ENCODE measurements at places on chromosomes 6 and 20.

- H3K27me3 ChIP-seq: peaks cover 13% of the 10 kb centered on the region
- no peaks in the 10 kb centered on the region for H3K4me1 ChIP-seq
- H3K4me3 ChIP-seq: no peak overlapping the region
- no peak overlapping the region for H3K27ac ChIP-seq
- DNase-seq: no peak
- H3K36me3 ChIP-seq: no peaks in the 10 kb centered on the region
Measured at GRCh38 chr20:44056010-44056698, 130.8 kb downstream of the JPH2 start.

DNA sequence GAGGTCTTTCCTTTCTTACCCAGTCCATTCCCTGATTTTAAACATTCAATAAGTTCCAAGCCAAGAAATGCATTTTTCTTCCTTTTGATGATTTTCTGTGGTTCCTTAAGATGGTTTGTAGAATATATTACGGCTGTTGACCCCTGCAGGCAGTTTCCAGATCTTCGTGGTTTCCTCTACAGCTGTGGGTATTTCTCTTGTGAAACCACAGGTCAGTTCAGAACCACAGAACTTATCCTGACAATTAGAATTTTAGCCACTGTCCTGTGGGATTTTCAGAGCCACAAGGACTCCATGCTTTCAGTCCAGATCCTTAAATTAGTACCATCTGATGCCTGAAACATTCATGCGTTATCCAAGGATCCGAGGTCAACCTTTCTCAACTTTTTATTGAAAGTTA is 29.7 kb upstream of the EXOC2 start:
- no peak overlapping the region for H3K27ac ChIP-seq
- no peaks in the 10 kb centered on the region for H3K4me1 ChIP-seq
- H3K36me3 ChIP-seq: no peaks in the 10 kb centered on the region
- no peak for DNase-seq

- no peaks in the 10 kb centered on the region for H3K36me3 ChIP-seq
- H3K27ac ChIP-seq: no peak overlapping the region
- peaks cover 44% of the 10 kb centered on the region for H3K27me3 ChIP-seq
- peaks cover 4% of the 10 kb centered on the region for H3K4me1 ChIP-seq
- no peak for DNase-seq
Measured at GRCh38 chr6:44166591-44167184, 8.1 kb downstream of the CAPN11 start.

GRCh38 chr20:62449951-62450691 is 22.8 kb upstream of the RBBP8NL start:
- no peak overlapping the region for H3K4me3 ChIP-seq
- no peaks in the 10 kb centered on the region for H3K36me3 ChIP-seq
- peaks cover 39% of the 10 kb centered on the region for H3K27me3 ChIP-seq
- H3K27ac ChIP-seq: no peak overlapping the region

GRCh38 chr20:40955326-40955725 is 73.3 kb upstream of the TOP1 start:
- H3K27ac ChIP-seq: no peak overlapping the region
- H3K36me3 ChIP-seq: no peaks in the 10 kb centered on the region
- H3K4me1 ChIP-seq: no peaks in the 10 kb centered on the region
- no peak for DNase-seq
- H3K27me3 ChIP-seq: peaks cover 13% of the 10 kb centered on the region
- H3K4me3 ChIP-seq: no peak overlapping the region

- no peak overlapping the region for H3K4me3 ChIP-seq
- no peaks in the 10 kb centered on the region for H3K27me3 ChIP-seq
- H3K36me3 ChIP-seq: peaks cover 7% of the 10 kb centered on the region
- H3K27ac ChIP-seq: no peak overlapping the region
- DNase-seq: no peak
Measured at GRCh38 chr6:156017838-156018237, 562.2 kb upstream of the NOX3 start.

DNA sequence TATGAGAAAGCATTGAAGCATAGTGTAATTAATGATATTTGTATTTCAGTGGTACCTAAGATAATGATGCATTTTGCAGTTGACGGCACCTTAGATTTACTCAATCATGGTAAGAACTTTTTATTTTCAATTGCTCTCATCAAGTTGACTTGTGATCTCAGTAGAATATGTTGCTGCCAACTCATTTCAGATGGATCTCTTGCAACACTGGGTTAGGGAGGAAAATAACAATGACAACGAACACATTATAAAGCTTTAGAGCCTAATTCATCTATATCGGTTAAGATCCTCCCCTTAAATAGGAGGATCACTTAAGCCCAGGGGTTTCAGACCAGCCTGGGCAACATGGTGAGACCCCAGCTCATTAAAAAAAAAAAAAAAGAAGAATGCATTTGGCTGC is 18.0 kb upstream of the TBC1D22B start:
- no peaks in the 10 kb centered on the region for H3K4me1 ChIP-seq
- no peaks in the 10 kb centered on the region for H3K36me3 ChIP-seq
- no peaks in the 10 kb centered on the region for H3K27me3 ChIP-seq
- no peak for DNase-seq
- no peak overlapping the region for H3K27ac ChIP-seq

GRCh38 chr6:143374014-143374413 is 76.5 kb downstream of the ADAT2 start:
- DNase-seq: no peak
- H3K27me3 ChIP-seq: peaks cover 19% of the 10 kb centered on the region
- H3K27ac ChIP-seq: no peak overlapping the region
- no peaks in the 10 kb centered on the region for H3K4me1 ChIP-seq
- no peak overlapping the region for H3K4me3 ChIP-seq
- H3K36me3 ChIP-seq: no peaks in the 10 kb centered on the region

DNA sequence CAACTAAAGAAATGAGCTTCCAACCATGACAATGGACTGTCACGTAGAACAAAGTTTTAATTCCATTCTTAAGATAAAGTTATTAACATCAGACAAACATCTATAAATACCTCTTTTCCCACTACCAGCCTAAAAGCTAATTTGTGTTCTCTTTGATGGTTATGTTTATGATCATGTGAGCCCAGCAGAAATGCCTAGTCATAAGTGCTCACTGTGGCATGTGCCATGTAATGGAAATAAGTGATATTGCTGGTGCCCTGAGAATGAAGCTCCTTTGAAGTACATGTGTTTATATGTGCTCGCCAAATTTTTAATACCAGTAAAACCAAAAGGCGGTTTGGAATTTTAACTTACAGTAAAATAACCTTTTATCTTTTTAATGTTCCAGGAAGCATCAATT is 205.8 kb downstream of the ISM1 start:
- no peak overlapping the region for H3K27ac ChIP-seq
- H3K36me3 ChIP-seq: peaks cover 25% of the 10 kb centered on the region
- DNase-seq: no peak
- H3K27me3 ChIP-seq: no peaks in the 10 kb centered on the region

GRCh38 chr6:148221196-148221979 is 121.2 kb upstream of the SASH1 start:
- no peak overlapping the region for H3K4me3 ChIP-seq
- H3K27me3 ChIP-seq: peaks cover 36% of the 10 kb centered on the region
- DNase-seq: no peak
- H3K27ac ChIP-seq: no peak overlapping the region
- no peaks in the 10 kb centered on the region for H3K4me1 ChIP-seq

- no peaks in the 10 kb centered on the region for H3K4me1 ChIP-seq
- H3K27me3 ChIP-seq: peaks cover 30% of the 10 kb centered on the region
- no peak for DNase-seq
- H3K4me3 ChIP-seq: no peak overlapping the region
- no peak overlapping the region for H3K27ac ChIP-seq
Measured at GRCh38 chr20:17925141-17925939, 43.3 kb downstream of the SNX5 start.

- H3K4me1 ChIP-seq: peaks cover 12% of the 10 kb centered on the region
- peak overlapping the region; percentile 1 for H3K27ac ChIP-seq
- H3K36me3 ChIP-seq: peaks cover 12% of the 10 kb centered on the region
- no peaks in the 10 kb centered on the region for H3K27me3 ChIP-seq
- DNase-seq: no peak
Measured at GRCh38 chr6:131213501-131213990, 78.3 kb downstream of the AKAP7 start.

DNA sequence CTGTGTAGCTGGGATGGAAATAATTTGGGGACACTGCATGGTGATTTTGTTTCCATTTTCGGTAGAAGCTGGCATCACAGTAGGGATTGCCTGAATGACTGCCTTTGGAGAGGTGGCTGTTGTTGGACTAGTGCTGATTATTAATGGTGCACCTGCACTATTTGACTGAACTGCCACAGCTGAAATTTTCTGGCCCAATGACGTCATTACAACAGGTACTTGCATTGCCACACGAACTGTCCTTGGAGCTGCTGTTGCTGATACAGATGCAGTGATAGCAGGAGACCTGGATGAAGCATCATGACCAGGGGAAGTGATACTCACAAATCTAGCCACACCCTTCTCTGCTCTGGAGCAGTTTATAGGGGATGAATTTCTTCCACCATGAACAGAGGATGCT is 95.6 kb upstream of the FOXC1 start:
- H3K4me1 ChIP-seq: no peaks in the 10 kb centered on the region
- H3K27me3 ChIP-seq: peaks cover 17% of the 10 kb centered on the region
- peaks cover 4% of the 10 kb centered on the region for H3K36me3 ChIP-seq
- H3K27ac ChIP-seq: no peak overlapping the region

GRCh38 chr6:12233693-12234571 is 56.2 kb upstream of the EDN1 start:
- no peak overlapping the region for H3K27ac ChIP-seq
- no peaks in the 10 kb centered on the region for H3K4me1 ChIP-seq
- DNase-seq: peak; percentile 30
- H3K4me3 ChIP-seq: no peak overlapping the region
- H3K36me3 ChIP-seq: no peaks in the 10 kb centered on the region
- H3K27me3 ChIP-seq: no peaks in the 10 kb centered on the region

DNA sequence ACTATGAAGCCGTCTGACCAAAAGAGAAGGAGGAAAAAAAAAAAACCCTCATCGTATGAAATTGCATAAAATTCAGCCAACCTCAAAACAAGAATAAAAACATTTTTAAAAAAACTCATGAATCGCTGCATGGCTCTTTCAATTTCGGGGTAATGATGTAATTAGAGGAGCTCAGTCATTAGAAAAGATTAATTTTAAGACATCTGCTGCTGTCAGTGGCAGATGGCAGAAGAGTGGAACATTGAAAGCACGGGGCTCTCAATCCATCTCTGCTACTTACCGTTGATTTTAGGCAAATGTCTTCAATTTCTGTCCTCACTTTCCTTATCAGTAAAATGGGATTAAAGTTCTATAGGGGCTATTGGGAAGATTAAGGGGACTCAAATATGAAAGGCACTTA is 79.1 kb downstream of the EYA2 start:
- H3K4me1 ChIP-seq: peaks cover 3% of the 10 kb centered on the region
- H3K4me3 ChIP-seq: no peak overlapping the region
- DNase-seq: no peak
- peaks cover 38% of the 10 kb centered on the region for H3K27me3 ChIP-seq

DNA sequence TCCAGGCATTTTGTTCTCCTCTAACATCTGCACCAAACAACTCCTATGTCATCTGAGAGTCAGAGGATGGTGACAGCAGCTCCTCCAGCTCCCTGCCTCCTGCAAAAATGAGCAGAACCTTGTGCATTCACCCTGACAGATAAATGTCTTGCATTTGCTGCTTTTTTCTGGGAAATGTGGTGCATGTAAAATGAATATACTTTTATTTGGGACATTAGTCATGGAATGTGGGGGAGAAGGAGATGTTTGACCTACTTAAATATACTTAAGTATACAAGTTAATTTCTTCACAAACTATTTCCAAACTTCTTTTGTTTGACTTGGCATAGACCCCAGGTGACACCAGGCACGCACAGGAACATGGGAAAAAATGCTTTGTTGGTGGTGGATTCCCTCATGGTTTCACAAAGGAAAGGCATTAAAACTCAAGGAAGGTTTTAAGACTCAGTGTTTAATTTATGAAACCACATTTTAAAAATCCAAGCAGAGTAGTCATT is 181.8 kb upstream of the MCHR2 start:
- no peak overlapping the region for H3K27ac ChIP-seq
- H3K4me3 ChIP-seq: no peak overlapping the region
- H3K4me1 ChIP-seq: no peaks in the 10 kb centered on the region
- no peaks in the 10 kb centered on the region for H3K36me3 ChIP-seq
- peaks cover 8% of the 10 kb centered on the region for H3K27me3 ChIP-seq

GRCh38 chr6:47736083-47736700 is 37.8 kb downstream of the ADGRF4 start:
- H3K4me3 ChIP-seq: no peak overlapping the region
- no peaks in the 10 kb centered on the region for H3K36me3 ChIP-seq
- no peak overlapping the region for H3K27ac ChIP-seq
- H3K4me1 ChIP-seq: no peaks in the 10 kb centered on the region
- peaks cover 6% of the 10 kb centered on the region for H3K27me3 ChIP-seq
